Mucosa of gallbladder (tissue), 1 donor: ENCODE measurements at places on chromosomes 2 and 18. TPM values are rescaled to one million over a fixed set of nuclear protein-coding genes. Genes with fewer than 3 reads are reported as not detected.

DNA sequence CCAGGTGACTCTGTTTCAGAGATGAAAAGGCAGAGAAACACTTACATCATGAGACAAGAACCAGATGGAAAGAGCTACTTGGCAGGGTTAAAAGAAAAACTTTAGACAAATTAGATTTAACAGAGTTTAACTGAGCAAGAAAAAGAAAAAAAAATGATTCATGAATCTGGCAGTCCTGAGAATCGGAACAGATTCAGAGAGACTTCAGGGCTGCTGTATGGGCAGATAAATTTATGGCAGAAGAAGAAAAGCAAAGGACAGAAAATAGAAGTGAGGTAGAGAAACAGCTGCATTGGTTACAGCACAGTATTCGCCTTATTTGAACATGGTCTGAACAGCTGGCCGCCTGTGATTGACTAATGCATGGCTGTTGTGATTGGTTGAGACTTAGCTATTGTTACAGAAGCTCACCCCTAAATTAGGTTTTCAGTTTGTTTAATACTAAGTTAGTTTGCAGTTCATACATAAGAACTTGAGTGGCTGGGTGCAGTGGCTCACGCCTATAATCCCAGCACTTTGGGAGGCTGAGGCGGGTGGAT is 43.0 kb upstream of the RHOB start:
- no peak for DNase-seq

The PNO1 gene
- 8.0 TPM for total RNA-seq

DNA sequence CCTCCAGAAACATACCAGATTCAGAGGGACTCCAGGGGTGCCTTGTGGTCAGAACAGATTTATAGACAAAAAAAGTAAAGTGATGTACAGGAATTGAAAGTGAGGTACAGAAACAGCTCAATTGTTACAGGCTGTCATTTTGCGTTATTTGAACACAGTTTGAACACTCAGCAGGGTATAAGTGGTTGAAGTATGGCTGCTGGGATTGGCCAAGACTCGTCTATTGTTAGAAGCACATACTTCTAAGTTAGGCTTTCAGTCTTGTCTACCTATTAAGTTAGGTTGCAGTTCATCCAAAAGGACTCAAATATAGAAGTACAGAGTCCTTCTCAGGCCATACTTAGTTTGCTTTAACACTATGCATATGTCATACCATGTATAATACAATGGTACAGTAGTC is 21.0 kb upstream of the GRB14 start:
- no peak for DNase-seq

GRCh38 chr2:211512806-211513205 is 956.4 kb downstream of the CPS1 start:
- no peak for DNase-seq

The SMAD7 gene
- total RNA-seq, result 20.0 TPM

The CFC1 gene
- total RNA-seq, result not detected

DNA sequence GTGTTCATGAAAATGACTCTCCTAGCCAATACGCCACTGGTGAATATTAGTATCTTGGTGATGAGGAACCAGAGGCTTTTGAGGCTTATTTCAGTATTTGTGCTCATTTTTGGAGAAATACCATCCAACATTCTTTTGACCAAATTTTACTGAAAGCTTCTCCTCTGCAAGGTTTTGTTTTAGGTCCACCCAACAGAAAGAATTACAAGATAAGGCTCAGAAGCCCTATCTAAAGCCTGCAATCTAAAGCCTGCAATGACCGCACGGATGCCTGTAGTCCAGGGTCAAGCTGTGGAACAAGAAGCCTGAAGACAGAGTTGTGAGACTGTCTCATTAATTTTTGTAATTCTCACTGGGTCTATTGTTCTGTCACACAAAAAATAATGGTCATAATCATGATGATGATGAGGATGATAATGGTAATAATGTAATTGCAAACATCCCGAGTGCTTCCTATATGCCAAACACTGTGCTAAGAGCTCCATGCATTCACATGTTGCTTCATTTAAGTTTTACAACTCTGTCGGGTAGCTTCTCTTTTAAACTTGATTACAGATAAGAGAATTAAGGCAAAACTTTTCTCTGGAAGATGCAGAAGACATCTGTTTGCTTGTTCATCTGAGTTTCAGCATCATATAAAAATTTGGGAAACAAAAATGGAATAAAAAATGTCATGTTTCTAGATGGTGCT is 33.2 kb upstream of the NCOA1 start:
- DNase-seq, result no peak
